Amniotic stem cell (primary cell): ENCODE measurements at places on chromosomes 3 and 15.

- no peak for DNase-seq
Observed at GRCh38 chr3:11204697-11205348, 50.5 kb downstream of the HRH1 start.

GRCh38 chr3:135759651-135760050 is 205.9 kb upstream of the PPP2R3A start:
- DNase-seq: no peak

DNA sequence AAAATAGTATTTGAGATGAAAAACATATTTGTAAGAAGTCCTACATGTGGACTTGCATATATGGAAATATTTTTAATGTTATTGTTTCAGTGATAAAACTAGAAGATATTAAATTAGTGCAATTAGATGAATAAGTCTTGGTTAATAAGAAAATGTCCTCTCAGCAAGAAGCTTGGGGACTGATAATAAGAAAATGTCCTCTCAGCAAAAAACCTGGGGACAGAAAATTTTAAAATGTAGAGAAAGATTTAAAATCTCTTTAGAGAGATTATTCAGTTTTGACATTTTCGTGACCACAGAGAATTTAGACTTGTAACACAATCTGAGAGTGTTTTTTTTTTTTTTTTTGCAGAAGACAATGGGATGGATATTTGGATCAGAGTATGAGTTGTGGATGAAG is 156.0 kb downstream of the ISL2 start:
- no peak for DNase-seq

- no peak for DNase-seq
Observed at GRCh38 chr15:69627548-69628158, 175.0 kb downstream of the RPLP1 start.

DNA sequence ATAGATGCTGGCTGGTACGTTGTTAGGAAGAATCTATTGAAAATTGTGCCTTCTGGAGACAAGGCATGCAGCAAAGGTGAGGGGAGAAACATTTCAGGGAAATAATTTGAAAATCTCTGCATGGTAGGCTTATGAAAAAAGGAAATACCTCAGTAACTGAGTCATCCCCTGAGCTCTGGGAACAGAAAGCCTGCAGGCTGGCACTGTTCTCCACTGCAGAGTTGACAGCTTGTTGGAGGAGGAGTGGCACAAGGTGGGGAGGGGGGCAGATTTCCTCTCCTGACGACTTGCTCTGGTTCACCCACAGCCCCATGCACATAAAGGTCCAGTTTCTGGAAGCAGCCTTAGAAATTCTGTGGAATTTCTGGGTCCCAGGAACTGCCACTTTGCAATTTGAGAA is 179.4 kb downstream of the ABHD5 start:
- DNase-seq: peak; percentile 51

DNA sequence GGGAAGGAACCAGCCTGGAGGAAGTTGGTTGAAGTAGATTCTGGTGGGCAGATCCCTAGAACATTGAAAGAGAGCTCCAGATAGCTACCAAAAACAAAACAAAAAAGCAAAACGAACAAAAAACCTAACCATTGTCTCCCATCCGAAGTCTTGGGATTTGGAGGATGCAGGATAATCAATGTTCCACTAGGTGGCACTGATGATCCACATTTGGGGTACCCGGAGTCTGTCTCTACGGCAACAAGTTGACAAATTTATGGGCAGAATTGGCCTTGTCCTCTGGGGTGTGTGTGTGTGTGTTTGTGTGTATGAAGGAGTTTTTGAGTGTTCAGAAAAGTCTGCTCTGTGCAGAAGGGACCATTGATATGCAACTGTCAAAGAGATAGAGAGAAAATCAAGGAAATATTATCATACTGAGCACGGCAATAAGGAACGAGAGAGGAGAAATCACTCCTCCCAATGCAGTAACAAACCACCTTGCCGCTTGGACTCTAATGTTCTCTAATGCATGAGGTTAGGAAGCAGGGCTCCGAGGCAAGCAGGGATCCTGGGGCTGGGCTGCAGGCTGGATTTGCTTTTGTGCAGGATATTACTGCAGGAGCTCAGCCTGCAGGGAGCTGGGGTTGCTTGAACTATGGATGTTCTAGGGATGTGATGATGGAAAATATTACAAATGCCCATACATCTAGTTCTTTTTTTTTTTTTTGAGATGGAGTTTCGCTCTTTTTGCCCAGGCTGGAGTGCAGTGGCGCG is 59.8 kb upstream of the KLHL25 start:
- no peak for DNase-seq

DNA sequence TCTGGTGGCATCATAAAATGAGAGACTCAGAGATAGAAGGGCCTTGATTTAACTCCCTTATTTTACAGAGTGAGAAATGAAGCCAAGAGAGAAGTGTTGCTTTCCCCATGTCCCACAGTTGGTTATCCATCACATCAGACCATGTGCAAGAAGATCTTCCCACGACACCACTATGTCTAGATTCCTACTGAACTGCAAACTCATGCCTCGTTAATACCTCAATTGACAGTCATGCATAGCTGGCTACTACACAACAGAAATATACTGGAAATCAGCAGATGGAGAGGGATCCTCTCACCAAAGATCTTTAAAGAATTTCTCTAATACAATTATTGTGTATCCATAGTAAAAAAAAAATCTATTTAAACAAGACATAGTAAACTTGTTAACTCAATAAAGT is 33.3 kb downstream of the PEAK1 start:
- no peak for DNase-seq

DNA sequence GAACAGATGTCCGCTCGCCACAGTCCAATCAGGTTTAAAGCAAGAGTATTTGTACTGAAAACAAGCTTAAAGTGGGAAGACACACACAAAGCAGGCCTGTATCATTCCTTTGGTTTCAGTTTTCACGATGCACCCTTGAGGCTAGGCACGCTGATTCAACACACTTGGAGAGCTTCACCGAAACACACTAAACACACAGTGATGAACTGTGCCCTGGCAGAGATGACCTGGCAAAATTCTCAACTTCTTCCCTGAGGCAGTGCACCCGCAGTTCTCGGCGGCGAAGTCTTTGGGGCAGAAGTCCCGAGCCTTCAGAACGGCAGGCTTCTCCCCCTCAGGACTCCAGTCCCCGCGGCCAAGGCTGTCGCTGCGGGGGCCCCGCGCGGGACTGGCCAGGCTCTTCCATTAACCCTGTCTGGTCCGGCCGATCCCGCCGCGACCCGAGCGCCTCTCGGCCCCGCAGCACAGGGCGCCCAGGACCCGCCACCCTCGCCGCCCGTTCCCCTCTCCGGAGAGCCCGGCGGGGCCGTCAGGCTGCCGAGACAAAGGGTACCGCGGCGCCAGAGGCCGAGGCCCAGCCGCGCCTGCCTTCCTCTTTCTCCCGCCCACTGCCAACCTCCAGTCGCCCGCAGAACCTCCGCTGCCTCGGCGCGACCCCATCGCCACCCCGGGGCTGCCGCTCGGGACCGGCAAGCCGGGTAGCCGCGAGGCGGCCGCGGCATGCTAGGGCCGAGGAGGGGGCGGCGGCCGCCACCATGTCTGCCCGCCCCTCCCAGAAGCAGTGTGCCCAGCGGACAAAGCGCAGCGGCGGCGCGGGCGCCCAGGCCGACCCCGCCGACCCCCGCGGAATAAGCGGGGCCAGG is 792 bp downstream of the GABPB1 start:
- DNase-seq: peak; percentile 58

GRCh38 chr3:58627570-58627885 is 39.0 kb downstream of the FAM3D start:
- no peak for DNase-seq

- DNase-seq: peak; percentile 25
Observed at GRCh38 chr3:159828542-159828943, 160.1 kb upstream of the IL12A start.

DNA sequence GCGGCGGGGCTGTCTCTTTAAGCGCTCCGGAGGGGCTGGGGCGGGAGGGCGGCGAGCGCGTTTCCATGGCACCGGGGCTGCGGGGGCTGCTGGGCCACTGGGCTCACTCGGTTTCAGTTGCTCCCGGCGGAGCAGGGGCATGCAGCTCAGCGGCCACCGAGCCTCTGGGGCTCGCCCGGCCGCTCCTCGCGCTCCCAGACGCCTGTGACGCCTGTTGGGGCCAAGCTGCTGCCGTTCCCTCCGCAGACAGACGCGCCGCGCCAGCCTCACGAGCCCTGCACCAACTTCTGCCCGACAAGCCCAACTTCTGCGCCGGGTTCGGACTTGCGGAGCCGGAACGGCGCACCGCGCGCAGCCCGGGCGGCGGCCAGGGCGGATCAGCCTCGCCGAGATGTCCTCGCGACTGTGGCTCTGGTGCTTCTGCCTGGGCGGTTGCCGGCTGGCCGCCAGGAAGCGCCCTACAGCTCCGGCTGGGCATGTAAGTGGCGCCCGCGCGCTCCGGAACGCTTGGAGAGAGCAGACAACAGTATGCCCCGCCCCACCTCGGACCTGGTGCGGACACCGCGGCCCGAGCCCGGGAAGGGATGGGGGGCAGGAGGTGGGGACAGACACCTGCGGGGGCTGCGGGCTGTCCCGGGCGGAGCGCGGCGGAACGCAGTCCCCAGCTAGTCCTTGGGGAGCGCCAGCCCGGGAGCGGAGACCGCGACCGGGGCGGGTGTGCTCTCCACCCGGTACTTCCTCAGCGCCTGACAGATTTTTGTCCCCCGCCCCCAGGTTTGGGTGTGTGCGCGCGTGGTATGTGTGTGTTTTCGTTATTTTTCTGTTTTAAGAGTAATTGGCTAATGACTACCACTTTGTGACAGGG is 154.1 kb upstream of the GOLIM4 start:
- DNase-seq: peak; percentile 64

DNA sequence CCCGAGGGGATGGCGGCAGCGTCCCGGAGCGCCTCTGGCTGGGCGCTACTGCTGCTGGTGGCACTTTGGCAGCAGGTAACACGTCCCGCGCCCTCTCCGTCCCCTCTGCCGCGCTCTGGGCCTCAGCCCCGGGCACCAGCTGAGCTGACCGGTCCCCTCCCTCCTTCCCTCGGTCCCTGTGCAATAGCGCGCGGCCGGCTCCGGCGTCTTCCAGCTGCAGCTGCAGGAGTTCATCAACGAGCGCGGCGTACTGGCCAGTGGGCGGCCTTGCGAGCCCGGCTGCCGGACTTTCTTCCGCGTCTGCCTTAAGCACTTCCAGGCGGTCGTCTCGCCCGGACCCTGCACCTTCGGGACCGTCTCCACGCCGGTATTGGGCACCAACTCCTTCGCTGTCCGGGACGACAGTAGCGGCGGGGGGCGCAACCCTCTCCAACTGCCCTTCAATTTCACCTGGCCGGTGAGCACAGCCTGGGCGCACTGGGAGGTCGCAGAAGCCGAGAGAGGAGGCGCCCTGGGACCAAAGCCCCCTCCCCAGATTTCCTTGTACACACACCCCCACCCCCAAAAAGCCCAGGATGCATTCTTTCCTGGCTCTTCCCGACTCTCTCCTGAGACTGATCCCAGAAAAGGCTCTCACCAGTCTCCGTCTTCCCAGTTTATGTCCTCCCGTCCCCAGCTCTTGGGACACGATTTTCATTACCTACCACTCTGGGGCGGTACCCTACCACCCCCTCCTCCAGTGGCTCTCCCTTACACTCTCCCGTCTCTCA is 705 bp downstream of the DLL4 start:
- no peak for DNase-seq

GRCh38 chr3:129598000-129598381 is 8.5 kb downstream of the PLXND1 start:
- DNase-seq: no peak

DNA sequence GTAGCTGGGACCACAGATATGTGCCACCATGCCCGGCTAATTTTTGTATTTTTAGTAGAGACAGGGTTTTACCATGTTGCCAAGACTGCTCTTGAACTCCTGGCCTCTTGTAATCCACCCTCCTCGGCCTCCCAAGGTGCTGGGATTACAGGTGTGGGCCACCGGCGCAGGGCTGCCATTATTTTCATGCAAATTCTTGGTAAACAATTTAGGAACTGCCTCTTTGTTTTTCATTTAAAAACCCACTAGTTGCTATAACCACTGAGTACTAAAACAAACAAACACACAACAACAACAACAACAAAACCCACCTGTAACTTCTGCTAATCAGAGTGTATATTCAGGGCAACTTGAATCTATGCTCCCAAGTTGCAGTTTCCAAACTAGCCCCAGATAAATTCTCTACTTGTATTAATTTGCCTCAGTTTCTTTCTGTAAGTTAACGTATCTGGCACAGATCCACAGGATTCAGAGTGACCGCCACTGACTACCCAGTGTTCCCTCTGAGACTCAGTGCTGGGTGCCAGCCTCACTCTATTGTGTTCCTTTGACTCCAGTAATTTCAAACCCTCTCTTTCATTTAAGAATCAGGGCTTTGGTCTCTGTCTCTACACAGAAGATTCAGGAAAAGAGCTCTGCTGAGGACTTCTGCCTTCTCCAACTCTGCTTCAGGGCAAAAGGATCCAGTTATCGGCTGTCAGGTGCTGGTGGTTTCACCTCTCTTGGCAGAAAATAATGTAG is 18.6 kb upstream of the ZNF710 start:
- DNase-seq: no peak

DNA sequence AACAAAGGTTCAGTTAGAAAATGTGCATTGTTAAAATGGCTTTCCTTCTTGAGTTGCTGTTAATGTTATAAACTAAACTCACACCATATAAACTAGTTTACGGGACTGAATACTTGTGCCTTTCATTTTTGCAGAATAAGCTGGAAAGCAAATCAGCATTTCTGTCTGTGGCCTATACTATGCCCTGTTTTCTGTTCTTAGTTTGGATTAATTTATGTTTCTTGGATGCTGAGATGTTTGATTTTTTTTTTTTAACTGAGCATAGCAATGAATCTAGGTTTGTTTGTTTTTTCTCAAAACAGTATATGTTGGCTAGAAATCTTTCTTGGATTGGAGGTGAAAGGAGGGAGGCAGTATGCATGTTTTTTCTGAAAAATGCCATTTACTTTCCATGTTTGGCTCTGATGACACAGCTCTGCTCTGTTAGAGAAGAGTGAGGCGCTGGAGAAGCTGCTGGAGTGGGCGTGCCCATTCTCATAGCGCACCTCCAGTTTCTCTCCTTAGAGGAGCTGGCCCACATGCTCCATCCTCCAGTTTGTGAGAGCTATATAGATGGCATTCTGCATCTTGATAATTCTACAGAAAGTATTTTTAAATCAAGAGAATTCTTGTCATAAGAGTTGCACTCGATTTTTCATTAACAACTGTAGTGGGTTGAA is 423.6 kb upstream of the TPM1 start:
- no peak for DNase-seq

GRCh38 chr3:48688737-48689075 is 3.0 kb upstream of the NCKIPSD start:
- no peak for DNase-seq

DNA sequence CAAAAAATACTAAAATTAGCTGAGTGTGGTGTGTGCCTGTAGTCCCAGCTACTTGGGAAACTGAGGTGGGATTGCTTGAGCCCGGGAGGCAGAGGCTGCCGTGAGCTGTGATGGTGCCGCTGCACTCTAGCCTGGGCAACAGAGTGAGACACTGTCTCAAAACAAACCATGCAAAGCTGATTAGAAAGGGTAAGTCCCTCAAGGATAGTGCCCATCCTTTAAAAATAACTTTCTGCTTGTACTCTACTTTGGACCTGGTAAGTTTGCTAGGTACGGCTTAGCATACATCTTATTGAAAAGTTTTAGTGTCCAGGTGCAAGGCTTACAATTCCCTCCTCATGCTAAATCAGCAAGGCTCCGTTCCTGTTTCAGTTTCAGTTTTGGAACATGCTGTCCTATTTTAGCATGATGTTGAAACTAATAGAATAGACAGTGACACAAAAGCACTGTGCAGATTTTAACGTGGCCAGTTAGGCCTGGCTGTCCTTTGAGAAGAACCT is 21.4 kb downstream of the FEM1B start:
- DNase-seq: no peak

GRCh38 chr15:90646662-90647305 is 70.4 kb upstream of the BLM start:
- DNase-seq: no peak

GRCh38 chr3:55543181-55543614 is 56.1 kb upstream of the WNT5A start:
- DNase-seq: no peak

GRCh38 chr3:27556887-27557286 is 72.7 kb upstream of the SLC4A7 start:
- no peak for DNase-seq
